ENCODE measurements at places on chromosomes 3 and 15.

DNA sequence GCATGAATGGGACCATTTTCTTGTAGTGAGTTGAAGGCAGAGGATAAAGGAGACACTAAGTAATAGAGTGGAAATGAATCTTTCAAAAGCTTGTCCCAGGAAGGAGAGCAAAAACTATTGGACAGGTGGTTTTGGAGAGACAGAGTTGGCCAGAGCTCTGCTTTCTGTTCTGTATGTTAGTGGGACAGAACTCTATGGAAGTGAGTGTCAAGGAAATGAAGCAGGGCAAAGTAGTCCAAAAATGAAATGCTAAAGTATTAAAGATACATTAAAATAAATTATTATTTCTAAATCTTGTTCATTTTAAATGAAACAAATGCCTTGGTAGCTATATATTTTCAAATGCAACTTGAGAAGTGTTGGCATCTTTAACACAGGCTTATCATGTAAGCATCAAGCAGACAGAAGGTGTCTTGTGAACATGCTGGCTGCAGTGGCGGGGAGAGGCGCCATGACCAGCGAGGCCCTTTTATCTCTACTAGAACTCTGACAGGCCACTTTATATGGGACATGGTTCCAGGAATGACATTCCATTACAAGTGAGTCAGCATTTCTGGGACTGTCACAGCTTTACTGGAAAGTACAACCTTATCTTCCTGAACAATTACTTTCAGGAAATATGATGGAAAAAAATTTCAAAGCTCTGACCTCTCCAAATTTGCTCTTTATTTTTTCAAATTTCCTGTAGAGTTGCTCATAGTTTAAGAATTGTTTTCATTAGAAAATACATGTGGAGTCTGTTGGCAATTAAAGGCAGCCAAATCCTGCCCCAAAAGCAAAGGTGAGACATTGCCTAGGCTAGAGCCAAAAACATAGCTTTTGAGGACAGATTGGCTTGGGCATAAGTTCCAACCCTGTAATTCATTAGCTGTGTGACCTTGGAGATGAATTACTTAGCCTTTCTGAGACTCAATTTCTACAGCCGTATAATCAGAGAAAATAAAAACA lies 106.5 kb downstream of the ECT2 start:
- DNase-seq, result peak; percentile 48

DNA sequence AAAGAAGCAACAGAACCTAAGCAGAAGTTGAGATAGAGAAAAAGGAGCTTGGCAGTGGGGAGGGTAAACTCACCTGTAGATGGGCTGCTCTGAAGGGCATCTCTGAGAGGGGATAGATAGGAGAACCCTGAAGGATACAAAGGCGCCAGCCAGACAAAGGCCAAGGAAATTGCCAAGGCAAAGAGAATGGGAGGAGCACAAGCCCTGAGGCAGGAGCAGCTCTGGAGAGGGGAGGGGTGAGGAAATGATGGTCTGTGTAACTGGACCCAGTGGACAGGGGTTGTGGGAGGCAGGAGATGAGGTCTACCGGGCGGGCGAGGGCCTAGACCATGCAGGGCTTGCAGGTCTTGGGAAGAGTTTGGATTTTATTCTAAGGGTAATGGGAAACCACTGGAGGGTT lies 2.3 kb upstream of the PDIA5 start:
- DNase-seq, result no peak

GRCh38 chr3:159884661-159885402 lies 103.8 kb upstream of the IL12A start:
- no peak for DNase-seq

DNA sequence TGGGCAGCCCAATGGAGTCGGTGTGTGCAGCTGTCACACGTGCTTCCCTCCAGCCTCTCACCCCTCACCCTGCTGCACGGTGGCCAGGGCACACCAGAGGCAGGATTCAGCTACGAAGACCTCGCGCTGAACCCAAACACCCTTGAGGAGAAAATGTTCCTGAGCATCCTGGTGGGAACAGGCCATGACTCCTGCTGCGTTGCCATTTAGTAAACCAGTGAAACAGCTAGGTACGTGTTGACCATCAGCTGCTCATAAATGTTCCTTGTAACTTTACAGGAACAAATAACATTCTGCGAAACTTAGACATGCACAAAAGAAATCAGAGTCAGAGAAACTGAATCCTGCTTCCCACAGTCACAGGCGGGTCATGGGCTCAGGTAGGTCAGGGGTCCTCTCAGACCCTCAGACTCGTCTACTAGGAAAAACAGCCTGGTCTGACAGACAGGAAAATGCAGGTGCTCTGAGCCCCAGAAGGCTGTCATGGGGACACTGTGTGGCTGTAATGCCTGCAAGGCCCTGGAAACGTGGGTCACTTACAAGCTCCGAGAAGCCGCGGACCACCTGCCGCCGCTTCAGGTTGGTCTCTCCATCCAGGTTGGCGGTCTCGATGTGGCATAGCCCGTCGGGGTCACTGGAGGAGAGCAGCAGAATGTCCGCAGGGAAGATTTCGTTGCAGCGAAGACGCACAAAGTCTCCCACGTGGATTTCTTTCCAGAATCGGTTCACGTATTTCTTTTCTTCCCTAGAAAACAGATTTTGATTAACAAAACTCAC lies 82.5 kb downstream of the ATP10A start:
- no peak for DNase-seq

GRCh38 chr3:49566312-49566711 lies 12.0 kb downstream of the BSN start:
- DNase-seq, result no peak

DNA sequence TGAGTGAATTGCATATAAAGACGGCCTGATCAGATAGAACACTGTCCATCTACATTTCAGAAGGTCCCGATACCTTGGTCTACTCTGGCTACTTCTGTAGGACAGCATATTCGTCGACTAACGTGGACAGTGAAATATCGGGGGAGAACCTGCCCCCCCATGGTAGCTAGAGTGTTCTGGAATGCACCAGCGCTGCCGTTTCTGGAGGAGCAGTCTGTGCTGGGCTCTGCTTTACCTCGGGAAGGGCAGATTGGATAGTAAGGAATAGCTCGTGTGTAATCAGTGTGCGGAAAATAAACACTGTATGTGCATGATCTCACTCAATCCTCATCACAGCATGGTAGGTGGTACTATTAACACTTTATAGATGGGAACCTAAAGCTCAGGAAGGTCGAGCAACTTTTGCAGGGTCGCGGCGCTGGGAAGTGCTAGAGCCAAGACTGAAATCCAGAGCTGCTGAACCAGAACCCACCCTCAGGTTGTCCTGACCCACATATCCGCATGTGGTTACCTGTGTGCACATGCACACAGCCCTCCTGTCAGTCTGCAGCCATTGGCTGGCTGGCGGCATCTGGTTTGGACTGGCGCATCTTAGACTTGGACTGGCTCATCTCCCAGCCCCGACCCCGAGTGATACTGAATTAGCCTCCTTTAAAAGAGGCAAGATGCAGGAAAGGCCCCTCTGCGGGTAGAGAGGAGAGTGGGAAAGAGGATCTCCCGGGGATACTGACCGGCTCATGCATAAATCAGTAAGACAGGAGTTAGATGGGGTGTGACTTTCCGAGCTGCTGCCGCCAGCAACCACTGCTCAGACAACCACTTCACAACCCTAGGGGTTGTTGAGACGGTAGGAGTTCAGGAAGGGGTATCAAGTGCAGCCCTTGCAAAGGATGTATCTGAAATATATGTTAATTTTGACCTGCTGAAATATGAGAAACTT lies 155.0 kb upstream of the BHLHE40 start:
- no peak for DNase-seq

DNA sequence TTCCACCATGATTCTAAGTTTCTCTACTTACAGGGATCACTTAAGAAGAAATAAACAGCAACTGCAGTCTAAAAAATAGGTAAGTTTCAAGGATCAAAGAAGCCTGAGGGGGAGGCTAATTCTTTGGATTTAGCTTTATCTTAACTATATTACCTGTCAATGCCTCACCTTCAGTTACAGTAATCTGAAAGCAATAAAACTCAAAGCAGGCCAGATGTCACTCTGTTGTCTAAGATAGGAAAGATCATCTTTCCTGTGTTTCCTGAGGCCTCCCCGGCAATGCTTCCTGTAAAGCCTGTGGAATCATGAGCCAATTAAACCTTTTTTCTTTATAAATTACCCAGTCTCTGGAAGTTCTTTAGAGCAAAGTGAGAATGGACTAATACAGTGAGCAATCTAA lies 60.2 kb downstream of the NPTN start:
- DNase-seq, result no peak

Data from SJSA1 (cell line).